Activated naive CD4-positive, alpha-beta T cell treated with anti-CD3 and anti-CD28 coated beads, Interleukin-2, amount 10 ng/mL, durations not matched to agents 5 hours and 36 hours (primary cell): ENCODE measurements at places on chromosomes 3 and 15. TPM values are rescaled to one million over a fixed set of nuclear protein-coding genes. Genes with fewer than 3 reads are reported as not detected.

The TFDP2 gene
- 23.0 TPM for total RNA-seq

The C3orf22 gene
- not detected for total RNA-seq

The NRROS gene
- 31.8 TPM for total RNA-seq

The GP9 gene
- total RNA-seq: not detected

The RAB27A gene
- total RNA-seq: 62.5 TPM
